ENCODE measurements at places on chromosomes 4 and X.

GRCh38 chr4:175125410-175126068, 207.4 kb downstream of the ADAM29 start:
- DNase-seq, result no peak

- no peak for DNase-seq
These were observed 98.6 kb upstream of the SCML1 start for GRCh38 chrX:17638731-17639130.

DNA sequence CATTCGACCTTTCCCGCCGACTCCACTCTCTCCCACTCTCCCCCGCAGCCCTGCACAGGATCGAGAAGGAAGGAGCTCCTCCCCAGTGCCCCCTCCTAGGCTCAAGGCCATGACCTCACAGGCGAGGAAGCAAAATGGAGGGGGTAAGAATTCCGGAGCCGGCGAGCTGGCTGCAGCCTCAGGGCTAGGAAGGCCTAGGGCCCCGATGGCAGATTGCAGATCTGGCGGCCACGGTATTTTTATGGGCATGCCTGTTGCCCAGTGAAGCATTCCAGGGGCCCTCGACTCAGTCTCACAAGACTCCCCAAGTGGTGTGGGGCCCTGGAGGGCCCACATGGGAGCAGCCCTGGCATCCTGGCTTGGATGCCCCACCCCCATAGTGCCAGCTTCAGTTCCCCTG, 942 bp upstream of the L1CAM start:
- no peak for DNase-seq

- no peak for DNase-seq
These were observed 36.3 kb downstream of the OPHN1 start for GRCh38 chrX:68396953-68397352.

- DNase-seq, result no peak
These were observed 31.4 kb upstream of the RBPJ start for GRCh38 chr4:26289401-26289800.

GRCh38 chr4:34250562-34250961, 1993.8 kb downstream of the ARAP2 start:
- DNase-seq, result no peak

GRCh38 chr4:118313098-118313497, 39.7 kb downstream of the PRSS12 start:
- no peak for DNase-seq

DNA sequence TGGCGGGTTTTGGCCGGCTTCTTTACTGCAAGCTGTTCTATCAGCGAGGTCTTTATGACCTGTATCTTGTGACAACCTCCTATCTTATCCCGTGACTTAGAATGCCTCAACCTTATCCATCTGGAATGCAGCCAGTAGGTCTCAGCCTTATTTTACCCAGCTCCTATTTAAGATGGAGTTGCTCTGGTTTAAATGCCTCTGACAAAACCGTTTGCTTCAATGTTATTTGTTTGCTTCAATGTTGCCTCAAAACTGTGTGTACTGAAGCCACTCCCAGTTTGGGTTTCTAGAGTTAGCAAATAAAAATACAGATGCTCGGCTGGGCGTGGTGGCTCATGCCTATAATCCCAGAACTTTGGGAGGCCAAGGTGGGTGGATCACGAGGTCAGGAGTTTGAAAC, 51.6 kb downstream of the ZNF518B start:
- DNase-seq, result no peak

DNA sequence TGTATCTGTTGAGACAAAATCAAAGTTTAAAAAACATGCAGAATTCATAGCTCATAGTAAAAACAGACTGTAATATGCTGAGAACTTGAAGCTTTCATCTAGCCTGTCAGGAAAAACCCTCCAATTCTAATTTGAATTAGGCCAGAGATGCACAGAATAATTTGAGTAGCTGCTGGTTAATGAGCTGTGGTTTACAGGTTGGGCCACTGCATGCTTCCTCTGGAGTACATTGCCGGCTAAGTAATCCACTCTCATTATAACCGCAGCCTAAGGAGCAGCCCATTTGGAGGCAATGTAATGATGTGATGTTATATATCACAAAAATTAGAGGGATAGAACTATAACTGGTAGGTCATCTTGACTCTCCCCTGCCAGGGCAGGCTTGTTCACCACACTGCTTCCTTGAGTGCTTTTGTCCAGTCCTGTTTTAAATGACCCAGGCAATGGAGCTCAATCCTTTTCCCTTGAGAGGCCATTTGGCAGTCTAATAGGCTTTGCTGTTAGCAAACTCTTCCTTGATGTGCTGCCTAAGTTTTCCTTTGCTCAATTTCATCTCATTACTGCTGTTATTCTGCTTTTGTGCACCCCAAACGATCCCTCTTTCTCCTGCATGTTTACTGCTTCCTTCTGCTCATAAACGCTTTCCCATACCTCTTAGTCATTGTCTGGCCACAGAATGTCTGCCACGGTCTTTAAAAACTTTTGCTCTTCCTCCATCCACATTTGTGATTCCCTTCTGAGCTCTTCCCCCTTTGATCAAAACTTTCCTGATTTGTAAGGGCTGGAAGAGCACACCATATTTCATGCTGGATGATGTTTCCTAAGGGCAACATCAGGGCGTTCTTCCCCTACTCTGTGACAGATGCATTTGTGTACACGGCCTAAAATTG, 230.9 kb downstream of the C4orf33 start:
- DNase-seq, result no peak

DNA sequence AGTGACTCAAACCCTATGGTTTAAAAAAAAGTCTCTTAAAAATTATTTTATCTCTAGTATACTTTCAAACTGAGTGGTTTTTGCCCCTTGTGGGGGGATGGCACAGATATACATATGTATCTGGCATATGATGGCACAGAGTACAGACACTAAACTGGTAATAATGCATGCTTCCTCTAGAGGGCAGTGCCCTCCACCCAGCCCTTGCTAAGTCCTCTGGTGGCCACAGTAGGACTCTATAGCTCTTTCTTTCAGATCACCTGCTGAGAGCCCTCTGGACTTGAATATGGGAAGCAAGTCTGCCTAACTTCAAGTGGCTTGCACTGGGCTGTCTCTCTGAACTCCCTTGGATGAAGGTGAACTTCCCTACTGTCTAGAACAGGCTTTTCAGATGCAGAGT, 66.3 kb downstream of the TSPAN7 start:
- DNase-seq, result no peak

- DNase-seq, result no peak
These were observed 106.1 kb downstream of the WWC2 start for GRCh38 chr4:183205193-183205592.

DNA sequence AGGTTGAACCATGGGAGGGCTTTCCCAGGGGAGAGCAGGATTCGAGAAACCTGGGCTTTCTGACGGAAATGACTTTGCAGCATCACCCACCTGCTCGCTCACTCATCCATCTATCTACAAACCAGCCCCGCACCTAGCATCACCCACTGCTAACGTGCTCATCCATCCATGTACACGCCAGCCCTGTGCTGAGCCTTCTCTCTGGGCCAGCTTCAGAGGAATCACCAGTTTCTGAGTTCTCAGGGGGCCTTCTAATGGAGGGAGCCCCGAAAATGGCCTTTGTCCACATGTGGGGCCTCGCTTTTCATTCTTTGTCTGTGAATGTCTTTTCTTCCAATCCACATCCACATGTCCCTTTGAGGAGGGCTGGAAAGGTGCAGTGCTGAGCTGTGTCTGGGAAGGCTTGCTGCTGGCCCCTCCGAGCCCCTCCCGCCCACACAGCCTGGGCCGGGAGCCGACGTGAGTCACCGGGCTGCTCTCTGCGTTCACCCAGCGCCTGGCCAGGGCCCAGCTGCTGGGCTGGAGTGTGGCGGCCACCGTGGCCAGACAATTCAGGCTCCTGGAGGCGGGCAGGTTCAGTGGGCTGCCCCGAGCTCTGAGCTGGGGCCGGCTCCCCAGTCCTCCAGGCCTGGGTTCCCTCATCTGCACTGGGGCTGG, 14.7 kb downstream of the SORCS2 start:
- no peak for DNase-seq

DNA sequence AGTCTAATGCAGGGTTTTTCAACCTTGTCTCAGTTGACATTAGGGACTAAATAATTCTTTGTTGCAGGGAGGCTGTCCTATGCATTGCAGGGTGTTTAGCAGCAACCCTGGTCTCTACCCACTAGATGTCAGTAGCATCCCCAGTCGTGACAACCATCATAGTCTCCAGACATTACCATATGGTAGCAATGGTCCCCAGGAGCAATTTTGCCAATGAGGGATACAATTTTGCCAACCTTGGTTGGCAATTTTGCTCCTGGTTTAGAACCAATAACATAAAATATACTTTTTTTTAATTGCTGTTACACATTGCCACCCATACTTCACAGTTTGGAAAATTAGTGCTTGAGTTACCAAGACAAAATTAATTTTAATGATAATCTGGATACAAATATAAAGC, 6.0 kb downstream of the EREG start:
- no peak for DNase-seq

DNA sequence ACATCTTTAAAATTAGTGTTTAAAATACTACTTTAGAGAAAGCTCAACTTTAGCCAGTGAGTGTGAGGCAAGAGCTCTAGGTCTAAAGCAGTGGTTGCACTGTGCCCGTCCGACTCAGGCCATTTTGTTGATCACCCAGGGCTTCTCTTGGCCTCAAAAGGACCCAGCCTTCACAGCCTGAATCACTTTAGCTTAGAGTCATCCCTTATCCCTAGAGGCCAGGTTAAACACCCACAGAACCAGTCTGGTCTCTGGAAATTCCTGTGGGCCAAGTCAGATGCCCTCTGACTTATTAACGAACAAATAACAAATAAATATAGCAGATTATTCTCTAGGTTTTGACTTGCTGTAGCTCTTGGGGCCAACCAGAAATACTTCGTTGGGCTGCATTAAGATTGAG, 102.3 kb downstream of the WWC2 start:
- DNase-seq, result no peak

- DNase-seq, result no peak
These were observed 89.4 kb downstream of the FMR1NB start for GRCh38 chrX:148070504-148070877.

DNA sequence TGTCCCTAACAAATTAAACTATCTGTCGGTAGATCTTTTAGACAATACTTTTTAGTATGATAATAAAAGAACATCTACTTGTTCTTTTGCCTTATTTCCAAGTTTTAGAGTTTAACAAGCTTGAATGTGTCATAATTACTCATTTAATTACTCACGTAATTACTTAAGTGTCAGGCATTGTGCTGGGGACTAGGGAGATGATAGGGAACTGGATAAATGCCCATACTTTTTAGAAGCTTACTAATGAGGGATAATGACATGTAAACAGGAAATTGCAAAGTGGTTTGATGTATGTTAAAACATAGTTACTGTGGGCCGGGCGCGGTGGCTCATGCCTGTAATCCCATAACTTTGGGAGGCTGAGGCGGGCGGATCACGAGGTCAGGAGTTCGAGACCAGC, 158.3 kb downstream of the DMD start:
- no peak for DNase-seq

DNA sequence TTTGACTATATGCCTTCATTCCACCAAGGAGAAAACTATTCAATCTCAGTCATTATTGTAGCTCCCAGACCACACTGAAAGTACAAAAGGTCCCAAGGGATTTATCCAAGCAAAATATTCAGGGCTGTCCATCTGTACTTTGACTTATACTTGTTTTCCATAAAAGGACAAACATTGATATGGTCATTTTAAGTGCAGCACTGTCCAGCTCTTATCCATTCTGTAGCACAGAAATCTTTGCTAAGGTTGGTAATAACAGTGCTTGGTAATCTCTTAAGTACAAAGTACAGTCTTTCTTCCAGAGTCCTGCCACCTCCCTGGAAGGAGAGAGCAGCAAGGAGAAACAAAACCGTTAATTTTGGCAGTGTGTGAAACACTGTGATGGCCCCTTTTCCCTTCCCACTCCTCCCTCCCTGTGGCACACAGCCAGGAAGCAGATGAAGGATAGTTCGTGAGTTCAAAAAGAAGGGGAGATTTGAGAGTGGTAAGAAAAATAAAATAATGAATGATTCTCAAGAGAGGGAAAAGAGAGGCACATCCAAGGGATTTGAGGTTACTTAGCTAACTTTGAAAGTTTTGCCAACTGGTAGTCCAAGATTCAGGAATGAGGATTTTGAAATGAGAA, 6.8 kb upstream of the CXCL2 start:
- no peak for DNase-seq

GRCh38 chrX:42920752-42921151, 142.8 kb upstream of the PPP1R2C start:
- no peak for DNase-seq

- no peak for DNase-seq
These were observed 132.5 kb upstream of the NHS start for GRCh38 chrX:17242470-17242869.

- DNase-seq, result no peak
These were observed 22.0 kb downstream of the MAN2B2 start for GRCh38 chr4:6596948-6597347.

DNA sequence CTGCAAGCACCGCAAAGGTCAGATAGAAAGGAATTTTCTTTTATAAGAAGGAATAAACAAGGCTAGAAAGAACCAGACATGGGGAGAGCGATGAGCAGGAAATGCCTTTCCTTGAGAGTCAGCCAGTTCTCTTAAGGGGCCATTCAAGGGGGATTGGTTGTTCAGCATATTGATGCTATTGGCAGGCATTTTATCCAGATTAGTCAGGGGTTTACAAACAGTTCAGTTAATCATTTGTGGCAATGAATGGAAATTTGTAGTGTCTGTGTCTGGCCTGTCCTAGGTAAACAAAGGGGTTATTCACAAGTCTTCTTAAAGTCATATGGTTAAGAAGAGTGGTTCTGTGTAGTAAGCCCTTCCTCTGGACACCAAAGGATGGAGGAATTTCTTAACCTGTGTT, 184.7 kb upstream of the FRMPD4 start:
- no peak for DNase-seq

GRCh38 chr4:157521906-157522305, 301.4 kb downstream of the GRIA2 start:
- DNase-seq, result no peak

- DNase-seq, result no peak
These were observed 365.4 kb downstream of the PDHA2 start for GRCh38 chr4:96205143-96205936.

DNA sequence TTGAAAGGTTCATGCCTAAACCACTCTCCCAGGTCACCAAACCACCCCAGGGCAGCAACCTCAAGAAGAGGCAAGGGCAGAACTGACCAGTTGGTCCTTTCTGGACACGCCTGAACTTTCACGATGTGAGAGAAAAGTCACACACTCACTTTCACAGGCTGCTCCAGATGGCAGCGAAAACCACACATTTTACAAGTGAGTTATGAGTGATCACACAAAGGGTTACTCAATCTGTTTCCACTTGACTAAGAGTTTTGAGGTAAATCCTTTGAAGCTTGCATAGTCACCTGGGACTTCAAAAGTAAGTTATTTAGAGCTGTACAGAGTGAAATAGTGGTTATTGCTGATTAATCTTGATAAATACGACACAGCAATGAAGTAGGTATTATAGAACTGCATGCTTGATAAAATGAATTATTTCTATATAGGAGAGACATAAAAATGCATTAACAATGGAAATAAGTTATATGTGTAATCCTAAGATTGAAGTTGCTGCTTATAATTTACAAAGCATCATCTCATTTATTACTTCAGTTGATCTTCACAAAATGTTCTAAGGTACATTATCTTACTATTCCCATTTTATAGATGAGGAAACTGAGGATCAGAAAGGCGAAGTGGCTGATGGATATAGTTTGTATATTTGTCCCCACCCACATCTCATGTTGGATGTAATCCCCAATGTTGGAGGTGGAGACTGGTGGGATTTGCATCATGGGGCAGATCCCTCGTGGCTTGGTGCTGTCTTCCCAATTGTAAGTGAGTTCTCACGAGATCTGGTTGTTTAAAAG, 103.0 kb upstream of the KLF3 start:
- DNase-seq, result no peak

GRCh38 chr4:149914119-149915115, 98.8 kb upstream of the IQCM start:
- no peak for DNase-seq

Measured in stimulated activated CD8-positive, alpha-beta memory T cell treated with anti-CD3 and anti-CD28 coated beads, Interleukin-15, amount 100 ng/mL, for 4 hours (primary cell).